BE2C (cell line): ENCODE measurements at places on chromosomes 11 and 22.

- DNase-seq = peak; percentile 81
These were observed 33.0 kb upstream of the MYOD1 start for GRCh38 chr11:17686231-17686980.

DNA sequence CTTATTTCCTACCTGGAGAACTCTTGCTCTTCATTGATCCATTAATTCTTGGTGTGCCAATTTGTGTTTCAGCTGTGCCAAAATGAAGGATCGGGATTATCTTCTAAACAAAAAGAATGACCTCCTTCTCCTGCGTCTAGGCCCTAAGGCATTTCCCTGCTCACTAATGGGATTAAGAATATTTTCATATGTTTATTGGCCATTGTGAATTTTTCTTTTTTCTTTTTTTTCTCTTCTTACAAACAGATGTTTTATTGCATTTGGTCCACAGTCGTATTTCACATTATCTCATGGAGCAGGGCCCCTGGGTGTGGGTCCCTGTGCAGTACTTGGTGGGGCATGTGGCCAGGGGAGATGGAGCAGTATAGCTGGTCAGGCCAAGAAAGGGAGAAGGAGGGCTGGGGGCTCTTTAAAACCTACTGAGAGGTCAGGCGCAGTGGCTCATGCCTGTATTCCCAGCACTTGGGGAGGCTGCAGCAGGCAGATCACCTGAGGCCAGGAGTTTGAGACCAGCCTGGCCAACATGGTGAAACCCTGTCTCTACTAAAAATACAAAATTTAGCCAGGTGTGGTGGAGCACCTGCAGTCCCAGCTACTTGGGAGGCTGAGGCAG, 35.3 kb upstream of the HORMAD2 start:
- no peak for DNase-seq

- DNase-seq = no peak
These were observed 11.2 kb downstream of the PEX26 start for GRCh38 chr22:18088825-18089568.

- DNase-seq = no peak
These were observed 2314.9 kb downstream of the LRRC4C start for GRCh38 chr11:39144351-39145130.

DNA sequence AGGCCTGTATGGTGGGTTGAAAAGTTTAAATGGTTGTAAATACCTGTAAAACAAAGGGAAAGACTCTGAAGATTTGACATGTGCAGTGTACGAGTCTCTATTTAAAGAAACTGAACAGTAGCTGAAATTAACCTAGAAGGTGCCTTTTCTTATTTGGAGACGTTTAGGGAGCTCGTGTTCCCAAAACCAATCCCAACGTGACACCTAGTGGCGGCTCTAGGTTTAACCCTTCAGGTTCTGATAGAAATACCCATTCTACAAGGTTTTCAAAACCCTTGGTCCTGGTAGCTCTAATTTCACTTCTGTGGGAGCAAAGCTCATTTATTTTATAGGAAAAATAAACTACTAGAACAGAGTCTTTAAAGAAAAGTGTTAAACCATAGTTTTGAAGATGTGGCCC, 258.3 kb downstream of the LRRC4C start:
- peak; percentile 41 for DNase-seq

DNA sequence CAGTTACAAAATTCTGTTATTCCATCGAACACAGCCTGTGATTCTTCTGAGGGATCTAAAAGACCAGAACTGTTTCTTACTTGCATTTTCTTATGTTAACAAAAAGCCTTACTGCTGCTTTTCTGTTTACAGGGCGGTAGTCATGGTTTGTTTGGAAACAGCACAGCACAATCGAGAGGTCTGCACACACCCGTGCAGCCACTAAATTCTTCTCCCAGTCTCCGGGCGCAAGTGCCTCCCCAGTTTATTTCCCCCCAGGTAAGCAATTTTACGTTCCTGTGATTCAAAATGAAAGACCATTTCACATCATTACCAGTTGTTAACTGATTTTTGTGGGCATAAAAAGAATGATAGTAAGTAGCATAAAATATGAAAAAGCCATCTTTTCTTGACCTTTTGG, 60.8 kb upstream of the ADSL start:
- DNase-seq = no peak

GRCh38 chr11:41947392-41947791, 487.9 kb upstream of the LRRC4C start:
- no peak for DNase-seq

DNA sequence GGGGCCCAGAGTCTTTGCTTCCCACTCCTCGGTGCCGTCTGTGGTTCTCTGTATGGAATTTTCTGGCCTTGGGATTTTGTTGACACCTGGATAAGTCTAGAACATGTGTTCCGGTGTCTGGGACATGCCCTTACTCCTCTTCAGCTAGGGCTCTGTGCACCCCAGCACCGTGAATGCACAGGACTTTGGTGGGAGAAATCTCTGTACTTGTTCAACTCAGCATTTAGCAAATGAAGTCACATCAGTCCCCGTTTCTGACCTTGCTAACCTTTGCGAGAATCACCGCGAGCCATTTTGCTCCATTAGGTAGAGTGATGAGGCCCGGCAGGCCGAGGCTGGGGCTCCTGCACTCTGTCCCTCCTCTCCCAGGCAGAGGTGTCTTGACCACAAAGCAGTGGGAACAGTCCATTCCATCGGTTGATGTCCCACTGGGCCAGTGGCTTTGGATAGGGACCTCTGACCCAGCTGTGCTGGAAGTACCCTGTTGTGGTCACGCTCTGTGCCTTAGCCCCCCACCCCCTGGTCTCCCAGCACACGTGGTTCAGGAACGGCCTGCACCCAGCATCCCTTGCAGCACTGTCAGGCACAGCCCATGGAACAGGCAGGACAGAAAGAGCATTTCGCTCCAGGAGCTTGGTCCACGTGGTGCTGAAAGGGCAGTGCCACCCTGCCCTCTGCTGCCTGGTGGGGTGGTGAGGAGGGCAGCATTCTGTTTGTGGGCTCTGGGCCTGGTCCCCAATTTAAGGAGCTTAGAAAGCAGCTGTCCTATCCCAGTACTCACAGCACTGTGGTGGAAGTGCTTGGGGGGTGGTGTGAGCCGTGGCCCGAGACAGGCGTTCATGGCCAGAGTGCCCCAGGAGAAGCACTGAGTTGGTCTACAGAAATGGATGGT, 73.4 kb downstream of the MED15 start:
- no peak for DNase-seq

DNA sequence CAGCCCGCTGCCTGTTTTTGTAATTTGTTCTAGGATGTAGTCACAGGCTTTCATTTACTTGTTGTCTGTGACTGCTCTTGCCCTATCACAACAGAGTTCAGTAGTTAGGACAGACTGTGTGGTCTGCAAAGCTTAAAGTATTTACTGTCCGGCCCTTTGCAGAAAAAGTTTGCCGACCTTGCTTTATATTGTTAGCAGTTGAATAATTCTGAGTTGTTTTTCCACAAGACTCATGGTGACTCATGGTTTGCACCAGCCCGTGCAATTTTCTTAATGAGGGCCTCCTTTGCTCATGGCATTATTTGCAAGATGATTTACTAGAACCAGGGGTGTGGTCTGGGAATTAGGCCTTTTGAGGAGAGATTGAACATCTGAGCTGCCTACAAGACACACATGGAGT, 110.6 kb downstream of the SCN3B start:
- no peak for DNase-seq

DNA sequence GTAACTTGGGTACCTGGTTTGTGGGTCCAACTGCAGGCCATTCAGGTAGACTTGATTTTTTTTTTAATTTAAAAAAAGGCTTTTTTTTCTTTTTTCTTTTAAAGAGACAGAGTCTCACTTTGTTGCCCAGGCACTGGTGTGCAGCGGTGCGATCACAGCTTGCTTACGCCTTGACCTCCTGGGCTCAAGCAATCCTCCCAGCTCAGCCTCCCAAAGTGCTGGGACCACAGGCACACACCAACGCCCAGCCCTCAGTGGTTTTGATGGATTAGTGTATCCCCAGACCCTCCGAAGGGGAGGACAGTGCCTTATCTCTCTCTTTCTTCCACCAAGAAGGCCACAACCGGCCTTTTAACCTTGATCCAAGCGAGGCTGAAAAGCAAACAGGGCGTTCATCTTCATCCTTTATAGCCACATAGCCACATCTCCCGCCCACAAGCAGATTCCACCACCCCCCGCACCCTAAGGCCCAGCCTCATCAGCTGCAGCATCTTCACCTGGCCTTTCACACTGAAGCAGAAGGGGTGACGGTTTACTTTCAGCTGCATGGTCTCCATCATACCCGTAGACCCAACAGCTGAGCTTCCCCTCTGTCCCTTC, 17.6 kb upstream of the COMT start:
- no peak for DNase-seq

GRCh38 chr11:75200051-75200450, 40.5 kb upstream of the TPBGL start:
- no peak for DNase-seq

- no peak for DNase-seq
These were observed 25.8 kb downstream of the LARGE1 start for GRCh38 chr22:33894515-33894914.

- DNase-seq = peak; percentile 78
These were observed 56.0 kb downstream of the JAM3 start for GRCh38 chr11:134124660-134125451.

GRCh38 chr11:107477820-107478219, 20.2 kb upstream of the CWF19L2 start:
- DNase-seq = no peak

GRCh38 chr22:43401661-43402060, 10.2 kb upstream of the MPPED1 start:
- DNase-seq = no peak

- peak; percentile 4 for DNase-seq
These were observed 942.8 kb upstream of the TENM4 start for GRCh38 chr11:80383655-80384054.

DNA sequence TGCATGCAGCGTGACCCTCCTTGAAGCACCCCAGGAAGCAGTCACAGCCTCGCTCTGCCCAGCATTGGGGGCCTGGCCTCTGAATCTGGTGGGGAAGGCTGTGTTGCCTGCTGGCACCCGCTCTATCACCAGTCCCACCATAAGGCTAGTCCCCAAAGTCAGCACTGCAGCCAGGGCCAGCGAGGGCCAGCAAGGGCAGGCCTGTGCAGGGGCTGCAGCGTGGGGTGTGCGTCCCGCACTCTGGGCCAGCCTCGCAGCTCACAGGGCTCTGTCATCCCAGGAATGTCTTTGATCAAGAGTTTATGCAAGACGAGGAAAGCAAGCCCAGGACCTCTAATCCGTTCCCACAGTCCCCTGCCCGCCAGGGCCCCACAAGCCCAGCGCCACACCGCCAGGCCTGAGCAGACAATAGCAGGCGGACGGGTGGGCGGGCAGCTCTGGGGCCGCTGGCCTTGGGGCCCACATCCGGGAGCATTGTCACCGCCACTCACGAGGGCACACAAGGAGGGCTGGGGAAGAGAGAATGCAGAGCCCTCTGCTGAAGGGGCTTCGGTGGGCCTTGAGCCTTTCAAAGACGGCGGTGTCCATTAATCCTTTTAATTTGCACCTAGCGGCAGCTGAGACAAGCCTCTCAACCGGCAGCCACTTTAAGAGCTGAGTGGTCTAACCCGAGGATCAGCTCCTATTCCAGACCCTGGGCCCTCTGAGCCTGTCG, 17.1 kb downstream of the LTO1 start:
- DNase-seq = peak; percentile 52

- peak; percentile 21 for DNase-seq
These were observed 63.5 kb upstream of the FDX1 start for GRCh38 chr11:110366291-110366690.

DNA sequence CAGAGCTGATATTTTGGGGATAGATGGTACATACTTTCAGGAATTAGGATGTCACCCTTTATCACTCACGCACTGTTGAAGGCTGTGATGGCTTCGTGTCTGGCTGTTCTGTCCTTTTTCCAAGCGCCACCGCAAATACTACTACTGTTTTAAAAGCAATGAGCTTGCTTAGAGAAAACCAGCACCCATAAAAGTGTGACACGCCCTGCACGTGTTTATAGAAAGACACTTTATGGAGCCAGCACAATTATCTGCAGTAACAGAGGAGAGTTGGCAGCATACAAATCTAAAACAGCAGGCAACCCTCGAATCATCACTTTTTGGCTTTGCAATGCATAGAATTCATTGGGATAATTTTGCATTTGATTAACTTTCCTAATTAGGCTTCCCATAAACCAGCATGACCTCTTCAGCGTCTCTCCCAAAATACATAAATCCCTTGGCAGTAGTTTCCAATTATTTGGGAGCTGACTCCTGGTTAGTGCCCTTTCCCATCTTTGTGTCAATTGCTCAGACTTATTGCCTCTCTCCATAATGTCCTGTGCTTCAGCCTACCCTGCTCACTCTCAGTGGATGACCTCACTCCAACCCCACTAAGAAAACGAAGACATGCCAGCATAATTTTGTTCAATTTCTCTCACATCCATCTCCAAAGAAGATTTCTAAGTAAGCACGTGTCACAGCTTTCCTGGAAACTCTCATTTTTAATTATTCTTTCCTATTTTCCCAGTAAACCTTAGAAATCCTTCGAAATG, 118.7 kb upstream of the LARGE1 start:
- DNase-seq = no peak

GRCh38 chr11:125075242-125075625, 12.1 kb downstream of the SLC37A2 start:
- DNase-seq = no peak

DNA sequence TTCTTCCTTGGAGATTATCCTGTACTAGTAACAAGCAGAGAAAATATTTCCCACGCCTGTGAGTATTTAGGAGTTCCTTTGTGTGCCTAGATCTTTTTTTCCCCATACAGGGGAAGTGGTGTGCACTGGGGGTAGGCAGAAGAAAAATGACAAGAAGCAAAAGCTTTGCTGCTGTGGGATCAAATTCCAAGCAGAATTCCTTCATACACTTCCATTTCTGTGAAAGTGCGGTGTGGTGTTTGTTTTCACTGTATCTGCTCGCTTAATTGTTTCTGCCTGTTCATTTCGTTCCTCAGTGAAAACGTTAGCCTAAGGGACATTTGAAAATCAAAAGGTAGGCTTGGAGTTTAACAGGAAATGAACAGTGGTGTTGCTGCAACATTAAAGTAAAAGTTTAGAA, 47.9 kb downstream of the BLID start:
- DNase-seq = no peak

DNA sequence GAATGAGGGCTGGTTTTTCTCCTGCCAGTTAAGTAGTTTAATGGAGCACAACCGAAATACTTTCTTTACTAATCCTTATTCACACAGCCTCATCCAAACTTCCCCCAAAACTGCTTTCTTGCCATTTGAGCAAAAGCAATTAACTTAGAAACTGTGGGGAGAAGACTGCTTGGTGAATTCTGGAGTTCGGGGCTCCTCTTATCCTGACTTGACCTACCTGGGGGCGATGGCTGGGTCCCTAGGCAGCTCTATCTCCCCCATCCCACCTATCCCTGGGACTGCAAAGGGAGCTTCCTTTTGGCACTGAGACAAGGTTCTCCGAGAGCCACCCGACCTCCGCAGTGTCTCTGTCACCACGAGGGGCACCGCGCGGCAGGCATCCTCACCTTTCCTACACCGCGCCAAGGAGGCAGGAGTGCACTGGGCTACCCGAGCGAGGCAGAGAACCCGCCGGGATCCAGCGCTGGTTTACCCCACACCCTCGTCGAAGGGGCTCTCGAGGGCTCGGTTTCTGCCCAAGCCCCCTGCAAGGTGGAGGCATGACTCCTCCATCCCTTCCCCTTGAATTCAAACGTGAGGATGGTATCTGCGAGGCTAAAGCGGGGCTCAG, 759 bp downstream of the DESI1 start:
- peak; percentile 64 for DNase-seq

- no peak for DNase-seq
These were observed 21.7 kb upstream of the ARHGAP8 start for GRCh38 chr22:44730490-44731356.

- DNase-seq = peak; percentile 56
These were observed 453.5 kb downstream of the OPCML start for GRCh38 chr11:133078591-133079404.
